NCI-H1092 treated with DMSO at 0.1 percent for 48 hours (cell line): ENCODE measurements at places on chromosomes 13 and 19.

DNA sequence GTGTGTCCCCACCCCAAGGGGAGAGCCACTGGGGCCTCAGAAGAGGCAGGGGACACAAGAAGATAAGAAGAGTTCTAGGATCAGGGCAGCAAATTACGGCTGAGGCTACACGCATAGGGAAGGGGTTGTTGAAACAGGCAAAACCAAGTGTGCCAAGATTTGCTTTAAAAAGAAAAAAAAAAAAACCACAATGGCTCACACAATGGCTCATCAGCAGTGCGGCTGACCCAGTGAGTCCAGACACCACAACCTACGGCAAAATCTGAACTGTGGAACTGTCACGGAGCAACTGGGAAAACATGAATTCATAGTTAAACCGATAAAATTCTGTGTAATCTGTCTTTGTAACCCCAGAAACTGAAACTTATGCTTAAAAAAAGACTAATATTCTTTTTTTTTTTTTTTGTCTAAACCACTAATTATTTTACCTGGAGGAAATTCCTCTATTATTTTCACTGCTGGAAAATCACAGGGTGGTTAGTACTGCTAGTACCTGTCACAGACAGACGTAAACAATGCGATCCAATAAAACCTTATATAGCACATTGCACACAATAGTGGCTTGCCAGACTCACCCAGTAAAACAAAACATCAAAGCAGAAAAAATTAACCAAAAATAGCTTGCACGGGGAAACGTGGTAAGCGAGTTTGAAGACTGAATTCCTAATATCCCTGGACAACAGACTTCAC, 325.4 kb upstream of the TSHZ3 start:
- no peak for DNase-seq

DNA sequence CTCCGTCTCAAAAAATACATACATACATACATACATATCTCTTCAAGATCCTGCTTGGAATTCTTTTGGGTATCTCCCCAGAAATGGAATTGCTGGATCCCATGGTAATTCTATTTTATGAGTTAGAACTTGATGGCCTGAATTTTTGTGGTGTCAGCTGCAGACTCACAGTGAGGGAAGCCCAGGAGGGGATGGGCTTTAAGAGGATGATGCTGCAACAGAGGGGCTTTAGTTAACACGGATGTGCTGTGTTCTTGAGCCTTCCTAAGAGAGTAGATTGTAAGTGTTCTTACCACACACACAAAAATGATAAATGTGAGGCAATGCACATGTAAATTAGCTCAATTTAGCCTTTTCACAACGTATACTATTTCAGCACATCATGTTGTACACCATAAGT, 31.8 kb downstream of the CACNG6 start:
- no peak for DNase-seq

DNA sequence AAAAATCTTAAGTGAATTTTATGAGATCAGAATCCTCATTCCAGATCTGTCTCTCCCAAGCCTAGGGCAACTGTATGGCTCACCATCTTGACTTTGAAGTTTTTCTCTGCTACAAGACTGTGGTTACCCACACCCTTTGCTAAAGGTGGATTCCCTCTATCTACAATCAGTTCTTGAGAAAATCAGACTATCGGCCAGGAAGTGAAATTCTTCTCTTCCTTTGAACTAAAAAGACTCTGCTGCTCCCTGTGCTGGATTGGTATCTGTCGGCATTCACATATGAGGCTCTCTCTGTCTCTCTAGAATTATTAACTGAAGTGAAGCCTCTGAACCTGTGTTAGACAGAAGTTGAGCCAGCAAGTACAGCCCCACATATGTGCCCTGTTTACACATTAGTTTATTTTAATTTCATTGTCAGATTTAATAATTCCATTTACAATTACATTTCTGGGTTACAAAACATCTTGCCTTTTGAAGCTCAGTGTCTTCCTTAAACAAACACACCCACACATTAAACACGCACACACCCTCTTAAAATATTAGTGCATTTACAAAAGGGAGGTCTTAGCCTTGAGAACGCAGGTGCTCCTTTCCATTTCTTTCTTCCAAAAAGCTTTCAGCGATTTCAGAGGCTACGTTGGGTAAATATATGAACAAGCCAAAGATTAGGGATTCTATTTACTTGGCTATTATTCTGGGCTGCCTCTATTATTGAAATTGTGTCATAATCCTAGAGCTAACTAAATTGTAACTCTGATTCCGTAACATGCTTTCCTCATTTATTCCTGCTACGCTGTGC, 145.7 kb downstream of the MIPEP start:
- peak; percentile 49 for DNase-seq

- DNase-seq = no peak
Observed at GRCh38 chr19:46197314-46198070, 32.0 kb upstream of the IGFL1 start.

DNA sequence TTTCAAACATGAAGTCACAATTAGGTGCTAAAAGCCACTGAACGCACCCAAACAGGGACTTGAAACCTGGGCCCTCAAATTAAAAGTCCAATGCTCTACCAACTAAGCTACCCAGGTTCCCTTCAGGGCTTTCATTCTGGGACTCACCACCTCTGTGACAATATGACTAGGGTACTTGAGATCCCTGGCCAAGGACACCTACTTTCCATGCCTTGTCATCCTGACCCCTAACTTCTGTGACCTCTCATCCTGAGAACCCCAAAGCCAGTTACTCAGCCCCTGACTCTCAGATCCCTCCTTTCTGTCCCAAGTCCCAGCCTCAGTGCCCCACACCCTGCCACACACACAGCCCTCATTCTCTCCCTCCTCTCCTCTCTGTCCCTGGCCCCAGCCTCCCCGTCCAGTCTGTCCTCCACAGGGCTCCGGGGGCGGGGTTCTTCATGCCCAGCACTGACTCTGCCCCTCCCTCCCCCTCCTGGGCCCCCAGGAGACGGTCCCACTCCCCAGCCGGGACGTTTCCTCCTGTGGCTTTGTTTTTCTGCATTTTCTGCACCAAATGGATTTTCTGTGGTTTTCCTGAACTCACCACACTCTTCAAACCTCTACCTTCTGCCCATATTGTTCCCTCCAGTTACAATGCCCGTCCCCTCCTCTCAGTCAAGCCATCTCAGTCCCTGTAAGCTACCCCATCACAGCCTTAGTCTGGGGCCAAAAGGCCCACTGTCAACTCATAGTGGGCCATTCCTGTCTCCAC, 7.0 kb downstream of the RCN3 start:
- no peak for DNase-seq

GRCh38 chr13:82436099-82436585, 1446.1 kb downstream of the SLITRK1 start:
- no peak for DNase-seq

- no peak for DNase-seq
Observed at GRCh38 chr13:106503272-106503671, 32.2 kb downstream of the EFNB2 start.
